ENCODE measurements at places on chromosomes 7 and 10.

DNA sequence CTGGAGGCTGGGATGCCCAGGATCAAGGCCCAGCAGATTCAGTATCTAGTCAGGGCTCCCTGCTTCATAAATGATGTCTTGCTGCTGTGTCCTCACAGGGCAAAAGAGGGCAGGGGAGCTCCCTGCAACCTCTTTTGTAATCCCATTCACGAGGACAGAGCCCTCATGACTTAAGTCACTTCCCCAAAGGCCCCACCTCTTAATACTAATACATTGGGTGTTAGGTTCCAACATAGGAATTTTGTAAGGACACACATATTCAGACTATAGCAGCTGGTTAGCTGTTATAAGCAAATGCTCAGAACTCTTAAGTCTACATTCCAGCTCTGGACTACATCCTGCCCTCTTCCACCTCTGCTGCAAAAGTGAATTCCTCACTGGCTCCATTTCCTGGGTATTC is 63.0 kb downstream of the VOPP1 start:
- DNase-seq, result no peak

DNA sequence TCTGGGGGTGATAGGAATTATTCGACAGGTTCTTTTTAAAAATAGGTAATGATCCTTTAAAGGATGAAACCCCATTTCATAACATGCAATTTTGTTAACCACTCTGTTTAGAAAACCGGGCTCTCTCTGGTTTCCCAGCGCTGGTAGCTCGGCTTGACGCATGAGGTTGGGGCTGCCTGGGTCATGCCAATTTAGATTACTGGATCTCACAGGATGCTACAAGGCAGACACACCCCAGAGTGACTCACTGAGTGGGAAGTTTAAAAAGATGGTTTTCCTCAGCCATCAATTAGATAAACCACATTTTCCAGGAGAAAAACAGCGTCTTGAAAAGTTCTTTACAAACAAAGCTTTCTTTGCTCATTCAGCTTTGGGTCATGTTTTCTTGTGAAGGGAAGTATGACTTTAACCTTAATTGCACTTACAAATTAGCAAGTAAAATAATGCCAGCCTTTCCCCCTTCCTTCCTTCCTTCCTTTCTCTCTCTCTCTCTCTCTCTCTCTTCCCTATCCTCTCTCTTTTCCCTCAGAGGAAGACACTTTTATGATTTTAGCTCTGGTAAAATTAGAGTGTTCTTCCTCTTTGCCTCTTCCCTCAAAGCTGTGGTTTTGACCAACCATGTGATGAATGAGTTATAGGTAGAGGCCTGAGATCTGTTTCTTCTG is 99.8 kb downstream of the EPDR1 start:
- no peak for DNase-seq

DNA sequence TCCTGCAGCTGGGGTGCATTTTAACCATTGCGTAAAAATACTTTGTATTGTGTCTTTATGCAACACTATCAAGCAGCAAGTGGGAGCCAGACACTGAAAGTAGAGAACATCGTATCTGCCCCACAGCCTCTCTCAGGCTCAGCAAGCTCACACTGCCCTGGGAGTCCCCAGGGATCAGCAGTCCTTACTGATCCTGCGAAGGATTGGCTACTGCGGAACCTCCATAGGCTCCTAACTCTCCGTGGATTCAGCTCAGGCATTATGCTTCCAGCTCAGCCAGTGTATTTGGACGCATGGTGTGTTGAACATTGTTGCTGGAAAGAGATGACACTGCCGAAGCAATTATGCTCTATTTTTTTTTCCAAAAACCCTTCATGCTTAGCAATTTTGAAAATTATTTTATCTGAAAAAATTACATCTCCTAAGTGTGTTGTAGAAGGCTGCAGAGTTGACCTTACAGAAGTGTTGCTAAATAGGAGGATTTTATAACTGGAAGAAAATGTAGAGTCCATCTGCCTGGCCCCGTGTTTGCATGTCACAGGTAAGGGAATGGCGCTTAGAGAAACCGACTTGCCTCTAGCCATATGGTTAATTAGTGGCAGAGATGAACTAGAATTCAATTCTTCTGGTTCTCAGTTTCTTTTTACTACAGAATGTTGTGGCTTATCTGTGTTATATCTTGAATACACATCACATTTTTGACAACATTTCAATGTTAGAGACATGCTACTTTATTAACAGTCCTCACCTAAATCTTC is 276.4 kb upstream of the COBL start:
- DNase-seq, result no peak

GRCh38 chr10:1523221-1523620 is 214.1 kb downstream of the ADARB2 start:
- no peak for DNase-seq

- no peak for DNase-seq
Observed at GRCh38 chr7:39667341-39667923, 44.1 kb downstream of the RALA start.

- DNase-seq, result no peak
Observed at GRCh38 chr10:14106828-14107227, 223.9 kb downstream of the FRMD4A start.

DNA sequence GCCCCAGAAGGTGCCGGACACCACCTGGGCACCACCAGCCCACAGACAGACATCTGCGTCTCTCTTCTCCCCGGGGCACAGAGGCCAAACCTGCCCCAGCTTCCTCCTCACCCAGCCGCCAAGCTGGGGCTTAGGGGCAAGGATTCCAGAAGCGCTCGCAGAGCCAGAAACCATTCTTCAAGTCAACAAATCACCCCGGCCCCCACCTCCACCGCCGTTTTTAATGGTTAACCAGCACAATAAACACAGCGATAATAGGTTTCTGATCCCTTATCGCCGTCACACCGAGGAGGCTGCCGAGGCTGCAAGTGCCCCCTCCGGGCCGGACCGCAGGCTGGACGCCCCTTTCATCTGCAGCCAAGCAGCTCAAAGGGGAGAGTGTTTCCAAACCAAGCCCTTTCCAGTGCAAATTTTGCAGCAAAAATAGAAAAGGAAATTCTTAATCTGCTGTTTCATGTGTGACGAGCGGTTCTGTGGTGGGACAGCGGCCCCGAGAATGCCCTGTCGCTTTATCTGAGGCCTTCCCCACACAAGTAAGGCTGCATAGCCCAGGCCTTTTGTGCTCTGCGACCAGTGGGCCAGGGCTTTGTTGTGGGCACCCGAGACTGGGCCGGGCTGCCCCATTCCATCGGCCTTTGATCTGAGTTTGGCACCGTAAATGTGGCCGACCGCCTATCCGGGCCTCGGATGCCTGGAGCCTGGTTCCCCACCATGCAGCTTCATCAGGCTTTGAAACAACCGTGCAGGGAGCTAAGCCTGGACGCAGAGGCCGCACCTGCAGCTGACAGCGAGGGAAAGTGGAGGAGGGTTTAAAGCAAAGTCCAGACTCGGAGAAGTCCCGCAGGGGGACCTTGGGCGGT is 83.2 kb downstream of the FOXL3 start:
- DNase-seq, result no peak

- no peak for DNase-seq
Observed at GRCh38 chr10:8137726-8138125, 83.2 kb downstream of the GATA3 start.

DNA sequence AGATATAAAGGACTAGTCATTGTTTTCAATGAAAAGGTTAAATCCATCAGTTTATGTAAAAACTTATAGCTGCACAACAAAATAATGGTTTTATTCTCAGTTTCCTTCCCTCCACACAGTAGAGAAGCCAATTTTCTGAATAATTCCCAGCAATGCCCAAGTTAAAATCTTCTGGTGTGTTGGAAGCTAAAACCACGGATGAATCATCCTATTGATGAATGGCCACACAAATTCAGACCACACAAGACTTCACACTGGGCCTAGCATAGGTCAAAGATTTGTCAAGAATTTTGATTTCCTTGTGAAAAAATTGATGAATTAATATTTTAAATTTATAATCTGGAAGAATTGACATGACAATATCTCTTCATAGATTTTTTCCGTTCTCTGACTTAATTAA is 617.6 kb downstream of the INHBA start:
- no peak for DNase-seq
